K562 (cell line): ENCODE measurements at places on chromosomes 5 and 9.

DNA sequence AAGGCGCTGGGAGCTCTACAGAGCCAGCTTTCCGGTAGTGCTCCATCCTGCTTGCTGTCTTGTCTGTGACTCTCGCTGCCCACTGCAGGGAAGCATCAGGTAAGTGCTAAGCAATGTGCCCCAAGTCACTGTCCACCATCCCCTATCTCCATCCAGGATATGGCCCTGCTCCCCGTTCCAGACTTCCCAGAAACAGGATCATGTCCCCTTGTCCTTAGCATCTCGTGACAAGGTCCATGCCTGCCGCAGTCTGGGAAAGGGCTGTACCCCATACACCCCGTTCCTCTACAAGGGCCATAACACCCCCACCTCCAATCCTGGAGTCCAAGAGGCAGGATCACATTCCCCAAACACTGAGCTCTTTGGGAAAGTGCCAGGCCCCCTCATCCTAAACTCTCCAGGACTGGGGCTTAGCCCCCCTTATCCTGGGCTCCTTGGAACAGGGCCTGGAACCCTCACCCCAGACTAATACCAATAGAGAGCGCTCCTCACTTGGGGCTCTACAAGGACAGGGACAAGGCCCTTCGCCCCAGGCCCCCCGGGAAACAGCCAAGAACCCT is 566 bp downstream of the RPP25L start:
- no peak for DNase-seq

- DNase-seq: no peak
Measured at GRCh38 chr9:94796687-94797086, 70.2 kb downstream of the AOPEP start.

DNA sequence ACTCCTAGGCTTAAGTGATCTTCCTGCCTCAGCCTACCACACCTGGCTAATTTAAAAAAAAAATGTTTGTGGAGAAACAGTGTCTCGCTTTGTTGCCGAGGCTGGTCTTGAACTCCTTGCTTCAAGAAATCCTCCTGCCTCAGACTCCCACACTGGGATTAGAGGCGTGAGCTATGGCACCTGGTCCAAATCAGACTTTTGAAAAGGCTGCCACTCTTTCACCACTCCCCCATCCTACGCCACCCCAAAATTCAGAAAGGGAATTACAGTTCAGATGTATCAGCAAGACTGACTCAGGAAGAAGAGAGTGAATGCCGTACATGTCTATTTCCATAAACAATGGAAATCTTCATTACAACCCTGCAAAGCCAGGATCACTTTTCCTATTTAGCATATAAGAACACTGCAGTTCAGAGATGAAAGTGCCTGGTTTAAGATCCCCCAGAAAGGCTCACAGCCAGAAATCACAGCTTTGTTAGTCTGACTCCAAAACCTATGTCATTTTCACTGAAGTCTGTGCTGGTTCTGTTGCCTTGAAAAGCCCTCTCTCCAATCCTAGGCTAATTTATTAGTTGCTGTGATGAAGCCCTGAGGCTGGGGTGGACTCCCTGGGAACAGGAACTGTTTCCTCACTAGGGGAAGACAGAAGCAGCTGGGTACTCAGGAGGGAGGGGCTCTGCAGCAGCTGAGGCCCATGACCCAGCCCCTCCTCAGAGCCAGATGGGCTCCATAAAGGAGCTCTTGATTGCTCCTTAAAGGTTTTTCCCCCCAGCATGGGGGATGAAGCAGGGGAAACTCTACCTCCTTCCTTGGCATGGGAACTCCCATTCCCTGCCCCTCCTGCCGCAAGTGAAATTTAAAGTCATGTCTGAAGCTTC is 3.1 kb downstream of the FBLL1 start:
- no peak for DNase-seq

- no peak for DNase-seq
Measured at GRCh38 chr5:178690208-178690607, 40.3 kb downstream of the ZNF354A start.

DNA sequence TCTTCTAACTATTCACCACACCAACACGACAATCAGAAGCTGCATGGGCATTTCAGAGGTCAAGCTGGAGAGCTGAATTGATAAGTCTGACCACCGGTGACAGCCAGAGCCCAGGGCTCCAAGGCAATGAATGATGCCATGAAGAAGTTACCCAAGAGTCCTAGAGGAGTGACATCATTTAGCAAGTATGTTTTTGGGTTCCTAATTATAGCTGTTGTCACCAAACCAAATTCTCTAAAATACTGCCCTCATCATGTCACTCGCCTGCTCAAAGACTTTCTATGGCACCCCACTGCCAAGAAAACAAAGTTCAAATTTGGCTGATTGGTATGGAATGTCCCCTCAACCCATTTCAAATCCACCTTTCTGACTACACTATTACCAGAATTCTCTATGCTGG is 235.1 kb downstream of the SPOCK1 start:
- DNase-seq: no peak

DNA sequence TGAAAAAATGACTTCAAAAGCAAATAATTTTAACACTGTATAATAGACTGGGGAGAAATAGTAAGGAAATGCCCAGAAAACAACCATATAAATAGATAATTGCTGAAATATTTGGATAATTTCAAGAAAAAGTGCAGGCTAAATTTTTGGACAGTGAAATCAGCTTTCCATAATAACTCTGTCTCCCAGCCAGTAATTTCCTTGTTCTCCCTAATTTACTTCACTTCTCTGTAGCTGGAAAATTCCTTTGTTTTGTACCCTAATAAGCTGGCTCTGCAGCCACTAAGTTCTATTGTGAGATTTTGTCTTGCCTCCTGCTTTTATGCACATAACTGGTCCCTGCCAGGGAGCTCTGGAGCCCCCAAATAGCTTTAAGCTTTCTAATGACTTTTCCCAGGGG is 27.7 kb downstream of the PRDM6 start:
- no peak for DNase-seq

DNA sequence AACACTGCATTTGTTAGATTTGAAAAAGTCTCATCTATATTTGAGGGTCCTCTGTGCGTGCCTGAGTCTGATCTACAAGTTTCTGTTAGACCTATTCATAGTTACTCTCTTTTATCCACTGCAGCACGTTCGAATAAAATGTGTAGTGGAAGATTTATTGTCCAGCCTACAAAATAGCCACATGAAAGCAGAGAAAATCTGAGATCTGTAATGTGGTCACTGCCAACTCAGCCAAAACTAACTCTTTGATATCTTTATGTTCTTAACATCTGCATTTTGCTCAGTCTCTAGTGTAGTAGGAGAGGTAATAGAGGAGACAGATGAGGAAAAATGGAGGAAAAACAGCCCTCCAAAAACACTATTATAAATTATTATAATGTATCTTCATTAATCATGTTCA is 354.0 kb downstream of the NPR3 start:
- DNase-seq: no peak

GRCh38 chr5:32827981-32828380 is 116.9 kb downstream of the NPR3 start:
- no peak for DNase-seq

- no peak for DNase-seq
Measured at GRCh38 chr9:18362901-18363685, 110.9 kb upstream of the ADAMTSL1 start.

DNA sequence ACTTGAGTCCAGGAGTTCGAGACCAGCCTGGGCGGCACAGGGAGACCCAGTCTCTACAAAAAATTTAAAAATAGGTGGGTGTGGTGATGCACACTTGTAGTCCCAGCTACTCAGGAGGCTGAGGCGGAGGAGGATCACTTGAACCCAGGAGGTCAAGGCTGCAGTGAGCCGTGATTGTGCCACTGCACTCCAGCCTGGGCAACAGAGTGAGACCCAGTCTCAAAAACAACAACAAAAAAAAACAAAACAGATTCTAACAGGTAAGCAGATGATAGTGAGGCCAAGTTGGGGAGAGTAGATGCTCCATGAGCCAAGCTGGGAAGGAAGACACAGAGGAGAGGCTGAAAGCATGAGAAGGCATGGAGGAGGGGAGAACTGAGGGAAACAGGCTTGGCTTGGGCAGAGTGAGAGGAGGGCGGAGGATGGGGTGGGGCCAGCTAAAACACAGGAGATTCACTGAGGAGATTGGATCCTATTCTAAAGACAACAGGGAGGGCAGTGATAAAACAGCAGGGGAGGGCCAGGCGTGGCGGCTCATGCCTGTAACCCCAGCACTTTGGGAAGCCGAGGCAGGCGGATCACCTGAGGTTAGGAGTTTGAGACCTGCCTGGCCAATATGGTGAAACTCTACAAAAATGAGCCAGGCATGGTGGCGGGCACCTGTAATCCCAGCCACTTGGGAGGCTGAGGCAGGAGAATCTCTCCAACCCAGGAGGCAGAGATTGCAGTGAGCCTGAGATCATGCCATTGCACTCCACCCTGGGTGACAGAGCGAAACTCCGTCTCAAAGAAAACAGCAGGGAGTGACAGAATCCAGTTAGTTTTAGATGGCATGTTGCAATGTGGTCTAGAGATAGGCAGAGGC is 8.4 kb downstream of the RPS14 start:
- peak; percentile 48 for DNase-seq

- no peak for DNase-seq
Measured at GRCh38 chr5:6492934-6493333, 44.3 kb downstream of the UBE2QL1 start.

GRCh38 chr9:76644171-76644570 is 120.1 kb upstream of the PCA3 start:
- no peak for DNase-seq

GRCh38 chr5:164741376-164741775 is 1236.0 kb downstream of the MAT2B start:
- DNase-seq: no peak

DNA sequence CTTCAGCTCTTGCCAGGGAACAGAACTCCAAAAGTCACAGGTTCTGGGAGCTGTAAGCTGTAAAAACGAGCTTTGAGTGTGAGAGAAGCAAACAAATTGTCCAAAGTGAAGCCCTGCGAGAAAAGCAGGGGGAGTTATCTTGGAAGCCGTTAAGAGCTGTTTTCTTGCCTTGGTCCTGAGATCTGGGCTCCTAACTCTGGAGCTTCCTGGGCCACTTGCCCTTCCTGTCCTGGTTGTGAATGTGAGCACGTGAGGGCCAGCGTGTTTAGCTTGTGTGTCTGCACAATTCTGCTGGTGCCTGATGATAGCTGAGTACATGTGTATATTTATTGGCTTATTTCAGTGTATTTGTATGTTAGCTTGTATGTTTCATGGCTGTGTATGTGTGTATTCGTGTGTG is 40.5 kb downstream of the DAB2IP start:
- no peak for DNase-seq

- DNase-seq: no peak
Measured at GRCh38 chr5:76604838-76605237, 18.4 kb downstream of the F2RL2 start.

- DNase-seq: no peak
Measured at GRCh38 chr9:110942522-110942921, 95.7 kb downstream of the LPAR1 start.

GRCh38 chr5:124516567-124516966 is 229.9 kb downstream of the ZNF608 start:
- DNase-seq: no peak

- peak; percentile 80 for DNase-seq
Measured at GRCh38 chr5:153964880-153965645, 73.6 kb downstream of the FAM114A2 start.

GRCh38 chr5:126300293-126300692 is 122.9 kb upstream of the GRAMD2B start:
- DNase-seq: no peak

DNA sequence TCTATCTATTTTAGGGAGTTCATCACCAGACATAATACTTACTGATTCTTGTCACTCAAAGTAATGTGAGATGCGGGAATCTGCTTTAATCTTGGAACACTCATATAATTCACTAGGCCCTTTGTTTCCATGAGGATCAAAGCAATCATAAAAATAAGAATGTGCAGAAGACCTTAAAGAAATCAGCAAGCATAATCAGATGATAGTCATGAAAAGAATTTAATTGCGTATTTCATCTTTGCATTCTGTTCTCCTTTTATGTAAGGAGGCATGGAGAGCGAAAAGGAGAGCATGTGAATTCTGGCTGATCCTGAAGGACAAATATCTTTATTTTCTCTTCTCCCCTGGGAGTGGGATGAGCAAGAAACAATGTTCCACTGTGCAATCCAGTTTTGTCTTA is 128.0 kb downstream of the RAB3C start:
- no peak for DNase-seq

DNA sequence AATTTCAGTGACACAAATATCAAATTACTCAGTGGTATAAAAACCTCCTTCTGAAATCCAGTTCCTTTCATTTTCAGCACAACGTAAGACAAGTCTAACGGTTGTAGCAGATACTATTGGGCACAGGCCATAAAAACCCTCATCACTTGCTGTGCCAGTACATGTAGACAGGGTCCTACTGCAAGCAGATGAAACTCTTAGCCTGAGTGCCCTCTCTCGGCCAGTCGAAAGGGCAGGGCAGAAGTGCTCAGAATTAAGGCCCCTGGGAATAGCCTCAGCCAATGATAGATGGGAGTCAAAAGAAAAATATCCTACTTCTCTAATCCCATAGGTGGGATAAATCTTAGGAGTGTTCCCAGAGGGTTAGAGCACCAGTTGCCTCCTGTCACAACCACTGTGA is 168.5 kb upstream of the FER start:
- no peak for DNase-seq
